ENCODE measurements at places on chromosomes 6 and 20.

DNA sequence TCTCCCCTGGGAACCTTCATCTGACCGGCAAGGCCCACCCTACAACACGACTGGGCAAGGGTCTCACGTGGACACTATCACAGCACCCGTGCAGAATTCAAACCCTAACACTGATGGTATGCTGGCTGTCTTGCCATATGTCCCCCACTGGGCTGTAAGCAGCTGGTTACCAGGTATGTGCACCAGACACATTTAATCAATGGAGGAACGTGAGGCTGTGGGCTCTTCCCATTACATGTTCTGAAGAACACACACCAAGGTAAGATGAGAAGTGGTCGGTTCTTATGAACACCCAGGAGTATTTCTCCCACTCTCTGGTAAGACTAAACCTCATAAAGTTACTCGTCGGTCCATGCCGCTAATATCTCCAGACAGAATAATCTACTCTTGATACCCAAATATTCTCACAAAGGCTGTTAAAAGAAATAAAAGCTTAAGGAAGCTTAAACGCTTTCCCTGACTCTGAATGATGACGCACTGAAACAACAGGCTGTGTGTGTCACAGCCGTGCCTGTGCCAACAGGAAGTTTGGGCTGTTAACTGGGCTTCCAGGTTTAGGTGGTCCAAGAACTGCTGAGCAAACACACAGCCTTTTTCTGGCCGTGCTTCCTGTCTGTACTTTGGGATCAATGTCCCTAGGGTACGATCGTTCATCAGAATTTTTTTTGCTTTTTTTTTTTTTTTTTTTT lies 75.3 kb downstream of the SLC23A2 start:
- DNase-seq: peak; percentile 19

GRCh38 chr20:55269913-55270312 lies 735.4 kb downstream of the CBLN4 start:
- DNase-seq: no peak

- DNase-seq: no peak
Measured at GRCh38 chr6:5761370-5761769, 245.4 kb downstream of the NRN1 start.

GRCh38 chr6:127289934-127290333 lies 23.3 kb downstream of the RNF146 start:
- DNase-seq: no peak

DNA sequence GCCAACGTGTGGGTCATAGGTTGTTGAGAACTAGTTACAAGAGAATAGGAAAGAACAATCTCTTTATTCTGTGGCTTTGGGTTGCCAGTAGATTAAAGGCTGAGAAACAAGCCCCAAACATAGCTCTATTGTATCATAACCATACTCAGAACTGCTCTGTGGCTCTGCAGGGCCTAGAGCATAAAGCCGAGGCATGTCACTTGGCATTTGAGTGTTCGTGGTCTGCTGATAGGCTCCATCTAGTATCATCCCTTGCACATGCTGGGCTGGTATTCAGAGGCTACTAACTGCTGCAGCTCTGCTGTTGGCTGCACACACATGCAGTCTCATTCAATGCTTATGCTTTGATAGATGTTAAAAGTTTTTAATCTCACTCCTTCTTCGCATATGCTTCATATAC lies 157.9 kb downstream of the OGFRL1 start:
- no peak for DNase-seq

GRCh38 chr6:125791151-125791819 lies 525 bp downstream of the NCOA7 start:
- DNase-seq: peak; percentile 58

DNA sequence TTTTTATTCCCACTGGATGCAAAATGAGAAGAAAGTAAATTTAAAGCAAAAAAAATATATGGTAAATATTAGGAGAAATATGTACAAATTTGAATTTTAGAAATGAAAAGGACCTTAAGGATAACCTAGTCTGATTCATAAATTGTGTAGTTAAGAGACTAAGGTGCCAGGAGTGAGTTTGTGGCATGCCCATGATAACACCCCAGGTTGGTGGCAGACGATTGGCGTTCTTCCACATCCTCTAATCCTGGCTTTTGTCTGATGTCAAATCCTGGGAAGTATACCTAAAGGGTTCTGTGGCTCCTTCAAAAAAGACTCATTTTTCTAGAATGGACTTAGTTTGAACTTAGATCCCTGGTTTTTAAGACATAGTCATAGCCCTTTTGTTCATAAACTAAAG lies 62.2 kb downstream of the SAMD5 start:
- DNase-seq: no peak

DNA sequence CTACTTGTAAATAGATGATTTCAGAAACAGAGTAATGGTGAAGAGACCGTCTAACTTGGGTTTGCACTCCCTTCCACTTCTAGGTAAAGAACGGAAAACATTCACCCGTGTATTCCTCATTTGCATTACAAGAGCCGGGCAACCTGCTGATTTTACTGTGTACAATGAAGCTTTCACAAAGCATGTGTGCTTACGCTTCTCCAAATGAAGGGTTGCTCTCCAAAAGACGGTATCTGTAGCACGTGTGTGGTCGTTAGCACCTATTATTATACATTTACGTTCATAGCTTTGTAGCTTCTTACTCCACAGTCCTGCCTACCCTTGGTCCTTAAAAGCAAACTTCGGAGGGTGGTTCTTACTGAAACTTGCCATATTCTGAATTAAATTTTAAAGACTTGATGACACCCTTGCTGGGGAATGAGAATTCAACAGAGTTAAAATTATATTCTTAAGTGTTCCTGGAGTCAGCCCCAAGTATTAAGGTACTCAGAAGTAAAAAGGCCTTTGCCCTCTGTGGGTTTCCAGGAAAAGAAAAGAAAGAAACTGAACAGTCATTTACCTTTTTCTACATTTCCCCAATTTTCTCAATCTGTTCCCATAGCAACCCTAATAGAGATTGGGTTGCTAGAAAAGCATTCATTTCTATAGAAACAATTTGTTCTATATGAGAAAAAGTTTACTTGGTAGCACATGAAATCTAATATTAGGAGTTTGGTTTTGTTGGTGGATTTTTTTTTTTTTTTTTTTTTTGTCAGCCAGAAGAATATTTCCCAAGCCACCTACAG lies 61.9 kb upstream of the KCNG1 start:
- DNase-seq: no peak

- no peak for DNase-seq
Measured at GRCh38 chr20:2612073-2612472, 40.4 kb upstream of the NOP56 start.

DNA sequence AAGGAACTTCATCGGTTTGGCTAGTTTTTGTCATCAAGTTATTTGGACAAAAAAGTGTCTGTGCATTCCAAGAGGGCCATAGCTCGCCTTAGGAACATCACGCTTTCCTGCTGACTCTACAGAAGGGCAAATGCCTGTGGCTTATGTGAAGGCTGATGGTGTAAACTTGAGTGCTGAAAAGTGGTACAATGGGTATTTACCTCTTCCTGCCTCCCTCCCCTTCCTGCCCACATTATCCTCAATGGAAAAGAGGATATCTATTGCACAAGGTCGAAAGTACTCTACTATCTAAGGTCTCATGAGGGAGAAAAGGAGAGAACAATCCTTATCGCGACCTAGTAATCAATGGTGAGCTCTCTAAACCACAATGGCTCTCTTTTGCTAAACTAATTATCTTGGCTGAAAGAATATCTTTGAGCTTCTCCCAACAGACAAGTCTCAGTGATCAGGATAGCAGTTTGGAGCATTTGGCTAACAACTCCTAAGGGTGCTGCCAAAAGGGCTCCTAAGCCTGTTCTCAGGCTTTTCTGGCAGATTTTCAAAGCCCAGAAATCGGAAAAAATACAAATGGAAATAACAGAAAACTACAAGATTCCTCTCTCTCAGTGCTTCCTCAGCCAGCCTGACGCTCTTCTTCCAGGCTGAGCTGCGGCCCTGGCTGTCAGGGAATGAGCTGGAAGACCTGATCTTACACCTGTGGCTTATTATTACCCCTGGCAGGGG lies 42.6 kb upstream of the ENPP1 start:
- DNase-seq: no peak

GRCh38 chr6:128078276-128078675 lies 177.4 kb upstream of the THEMIS start:
- no peak for DNase-seq

GRCh38 chr6:139881236-139881635 lies 506.8 kb upstream of the CITED2 start:
- no peak for DNase-seq

- peak; percentile 25 for DNase-seq
Measured at GRCh38 chr20:22303523-22303922, 280.8 kb downstream of the FOXA2 start.

DNA sequence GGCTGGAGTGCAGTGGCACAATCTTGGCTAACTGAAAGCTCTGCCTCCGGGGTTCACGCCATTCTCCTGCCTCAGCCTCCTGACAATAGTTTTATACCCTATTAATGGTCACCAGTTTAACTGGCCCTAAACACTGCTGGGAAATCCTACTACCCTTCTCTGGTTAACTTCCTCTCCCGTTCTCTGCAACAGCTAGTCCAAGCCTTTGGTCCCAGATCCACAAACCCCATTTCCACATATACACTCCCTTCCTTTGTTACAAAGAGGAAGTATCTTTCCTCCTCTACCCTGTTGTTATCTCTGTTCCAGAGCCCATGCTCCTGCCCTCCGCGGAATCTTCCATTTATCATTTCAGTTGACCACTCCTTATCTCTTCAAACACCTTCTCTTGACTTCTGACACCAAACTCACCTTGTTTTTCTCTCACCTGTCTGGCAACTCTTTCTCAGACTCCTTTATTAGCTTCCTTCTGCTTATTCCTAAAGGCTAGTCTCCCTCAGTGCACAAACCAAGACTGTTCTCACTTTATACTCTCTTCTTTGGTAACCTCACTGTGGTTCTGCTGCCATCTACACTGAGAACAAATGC lies 25.0 kb upstream of the TBC1D22B start:
- DNase-seq: no peak

DNA sequence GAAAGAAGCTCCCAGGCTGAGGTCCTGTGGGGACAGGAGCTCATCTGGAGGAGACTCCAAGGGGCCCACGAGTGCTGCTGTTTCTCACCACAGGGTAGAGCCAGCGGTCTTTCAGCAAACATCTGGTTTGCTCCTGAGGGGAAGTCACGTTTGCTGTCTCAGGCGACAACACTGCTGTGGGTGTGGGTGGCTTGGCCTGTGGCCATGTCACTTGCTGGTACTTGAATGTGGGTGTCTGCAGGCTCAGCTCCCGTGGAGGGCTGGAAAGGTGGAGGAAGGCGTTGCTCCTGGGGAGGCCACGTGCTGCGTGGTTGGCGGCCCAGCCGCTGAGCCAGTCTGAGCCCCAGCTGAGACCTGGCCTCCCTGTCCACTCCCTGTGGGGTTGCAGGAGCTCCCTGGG lies 52.8 kb upstream of the MPC1 start:
- DNase-seq: no peak

DNA sequence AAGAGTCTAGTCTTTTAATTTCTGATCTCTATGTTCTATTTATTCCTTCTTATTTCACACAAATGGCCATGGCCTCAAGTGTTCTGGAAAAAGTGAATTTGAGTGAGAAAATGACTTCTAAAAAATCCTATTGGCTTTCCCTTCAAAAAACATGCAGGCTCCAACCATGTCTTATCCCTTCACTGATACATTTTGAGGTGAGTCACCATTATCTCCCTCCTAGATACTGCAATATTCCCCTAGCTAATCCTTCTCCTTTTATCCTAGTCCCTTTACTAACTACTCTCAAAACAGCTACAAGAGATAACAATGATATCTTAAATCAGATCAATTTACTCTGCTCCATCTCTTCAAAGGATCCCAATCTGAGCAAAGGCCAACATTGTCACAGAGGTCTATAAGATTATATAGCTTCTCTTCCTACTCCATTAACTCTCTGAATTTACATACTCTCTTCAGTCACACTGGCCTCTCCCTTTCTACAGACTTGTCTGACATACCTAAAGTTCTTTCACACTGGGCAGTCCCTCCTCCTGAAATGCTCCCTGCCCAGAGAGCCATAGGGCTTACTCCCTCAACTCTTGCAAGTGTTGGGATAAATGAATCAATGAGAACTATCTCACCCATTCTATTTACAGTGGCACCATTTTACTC lies 129.2 kb downstream of the TENT5A start:
- DNase-seq: no peak

GRCh38 chr20:38307371-38308046 lies 3.6 kb downstream of the BPI start:
- no peak for DNase-seq

- DNase-seq: no peak
Measured at GRCh38 chr20:308427-309038, 11.2 kb downstream of the ZCCHC3 start.

- no peak for DNase-seq
Measured at GRCh38 chr20:20267685-20268370, 100.1 kb upstream of the INSM1 start.

DNA sequence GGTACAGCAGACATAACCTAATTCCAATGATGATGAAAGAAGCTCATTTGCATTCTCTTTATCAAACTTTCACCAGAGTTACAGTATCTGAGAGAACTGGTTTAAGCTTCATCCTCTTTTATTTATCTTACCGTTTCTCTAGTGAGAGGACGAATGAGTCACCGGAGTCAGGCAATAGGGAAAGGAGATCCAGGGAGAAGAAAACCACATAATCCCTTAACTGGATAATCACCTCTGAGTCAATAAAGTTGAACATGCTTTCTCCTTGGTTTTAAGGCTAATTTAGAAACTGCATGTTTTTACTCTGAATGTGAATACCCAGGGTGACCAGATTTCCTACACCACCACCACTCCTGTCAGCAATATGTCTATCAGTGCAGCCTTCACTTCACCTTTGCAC lies 313.7 kb upstream of the TBX18 start:
- peak; percentile 65 for DNase-seq

GRCh38 chr6:40390144-40390800 lies 196.9 kb downstream of the LRFN2 start:
- no peak for DNase-seq

- no peak for DNase-seq
Measured at GRCh38 chr6:47117314-47117713, 75.2 kb upstream of the ADGRF1 start.

GRCh38 chr6:107144666-107145065 lies 29.4 kb upstream of the BEND3 start:
- DNase-seq: no peak

GRCh38 chr6:43758617-43759050 lies 11.4 kb upstream of the VEGFA start:
- DNase-seq: peak; percentile 20

DNA sequence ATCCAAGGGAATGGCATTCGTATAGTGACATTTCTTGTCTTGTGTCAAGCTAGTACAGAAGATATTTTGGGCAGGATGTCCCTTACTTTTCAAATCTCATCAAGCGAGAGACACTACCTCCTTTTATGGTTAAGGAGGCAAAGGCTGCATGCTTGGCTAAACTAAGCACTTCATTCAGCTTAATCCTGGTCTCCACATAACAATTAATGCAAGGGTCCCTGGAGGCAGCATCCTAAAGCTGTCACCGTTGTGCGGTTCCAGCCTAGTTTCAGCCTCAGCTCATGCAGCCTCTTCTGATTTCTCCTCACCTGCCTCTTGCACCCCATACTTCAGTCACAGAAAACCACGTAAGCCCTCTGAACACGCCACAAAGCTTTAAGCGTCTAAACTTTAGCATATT lies 67.1 kb upstream of the SLC22A23 start:
- no peak for DNase-seq

Data from ACHN (cell line).